ENCODE measurements at places on chromosomes 16 and 17. TPM values are rescaled to one million over a fixed set of nuclear protein-coding genes. Genes with fewer than 3 reads are reported as not detected.
A peak's percentile ranks its signal among the peaks of the same experiment; 100 is the strongest.

TP53TG3C gene
- not detected for total RNA-seq

ORC6 gene
- total RNA-seq, result 4.3 TPM

HGS gene
- total RNA-seq, result 101 TPM

SLC16A13 gene
- 6.7 TPM for total RNA-seq

DUS1L gene
- total RNA-seq, result 158 TPM

TNFRSF13B gene
- total RNA-seq, result 0.83 TPM

C16orf89 gene
- total RNA-seq, result 10.0 TPM

DNA sequence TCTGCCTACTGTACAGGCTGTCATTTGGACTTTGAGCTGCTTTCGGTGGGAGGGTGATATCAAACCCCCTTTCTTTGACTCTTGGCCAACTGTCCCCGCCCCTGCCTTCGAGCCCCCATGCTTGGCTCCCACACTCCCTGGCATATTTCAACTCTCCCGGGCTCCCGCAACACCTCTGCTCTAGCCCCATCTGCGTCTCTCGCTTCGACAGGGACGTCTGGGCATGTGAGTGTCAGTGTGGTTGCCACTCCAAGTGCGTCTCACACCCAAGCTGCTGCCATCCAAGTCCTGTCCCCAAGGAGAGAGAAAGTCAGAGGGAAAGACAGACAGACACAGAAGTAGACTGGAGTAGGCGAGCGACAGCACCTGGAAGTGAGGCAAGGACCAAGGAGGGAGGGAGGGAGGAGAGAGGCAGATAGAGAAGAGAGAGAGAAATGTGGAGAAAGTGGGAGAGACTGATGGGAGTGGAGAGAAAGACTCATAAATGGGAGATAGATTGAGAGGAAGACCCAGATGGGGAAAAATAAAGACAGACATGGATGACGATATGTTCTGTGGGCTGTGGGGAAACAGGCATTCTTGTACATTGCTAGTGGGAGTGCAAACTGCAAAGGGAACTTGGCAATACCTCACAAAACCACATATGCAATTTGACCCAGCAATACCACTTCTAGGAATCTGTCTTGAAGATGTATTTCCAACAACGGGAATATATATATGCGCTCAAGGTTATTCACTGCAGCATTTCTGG, 11.8 kb downstream of the STARD3 start:
- no peak for DNase-seq

GRCh38 chr16:11149011-11149616, 106.9 kb downstream of the SOCS1 start:
- DNase-seq, result no peak

DNA sequence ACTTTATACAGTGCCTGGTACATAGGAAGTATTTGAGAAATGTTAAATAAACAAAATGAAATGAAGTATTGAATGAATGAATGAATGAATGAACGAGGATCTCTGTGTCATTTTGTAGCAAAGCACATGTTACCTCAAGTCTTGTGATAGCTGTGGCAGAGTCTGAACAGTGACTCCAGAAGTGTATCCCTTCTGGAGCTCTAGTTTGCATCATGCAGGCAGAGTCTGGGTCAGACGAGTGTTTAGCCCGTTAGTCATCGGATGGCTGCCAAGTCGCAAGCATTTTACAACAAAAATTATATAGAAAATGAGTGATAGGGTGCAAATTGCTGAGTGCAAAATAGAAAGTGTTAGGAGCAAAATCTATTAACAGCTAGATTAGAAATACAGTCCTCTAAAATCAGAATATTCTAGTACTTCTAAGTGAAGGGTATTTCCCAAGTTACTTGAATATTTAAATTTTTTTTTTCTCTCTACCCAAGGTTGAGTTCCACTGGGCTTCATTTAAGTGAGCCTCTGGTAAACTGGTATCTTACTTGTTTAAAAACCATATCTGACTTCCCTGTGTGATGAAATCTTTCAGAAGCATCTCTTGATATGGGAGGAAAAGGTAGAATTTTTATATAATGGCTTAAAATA, 113.3 kb downstream of the FTO start:
- no peak for DNase-seq

GRCh38 chr17:17701658-17702057, 20.4 kb downstream of the RAI1 start:
- no peak for DNase-seq

- no peak for DNase-seq
Observed at GRCh38 chr17:37824534-37825485, 80.0 kb upstream of the HNF1B start.

GRCh38 chr17:75249564-75249963, 11.8 kb downstream of the GGA3 start:
- DNase-seq, result no peak

- no peak for DNase-seq
Observed at GRCh38 chr16:77137045-77137444, 53.9 kb upstream of the MON1B start.

DNA sequence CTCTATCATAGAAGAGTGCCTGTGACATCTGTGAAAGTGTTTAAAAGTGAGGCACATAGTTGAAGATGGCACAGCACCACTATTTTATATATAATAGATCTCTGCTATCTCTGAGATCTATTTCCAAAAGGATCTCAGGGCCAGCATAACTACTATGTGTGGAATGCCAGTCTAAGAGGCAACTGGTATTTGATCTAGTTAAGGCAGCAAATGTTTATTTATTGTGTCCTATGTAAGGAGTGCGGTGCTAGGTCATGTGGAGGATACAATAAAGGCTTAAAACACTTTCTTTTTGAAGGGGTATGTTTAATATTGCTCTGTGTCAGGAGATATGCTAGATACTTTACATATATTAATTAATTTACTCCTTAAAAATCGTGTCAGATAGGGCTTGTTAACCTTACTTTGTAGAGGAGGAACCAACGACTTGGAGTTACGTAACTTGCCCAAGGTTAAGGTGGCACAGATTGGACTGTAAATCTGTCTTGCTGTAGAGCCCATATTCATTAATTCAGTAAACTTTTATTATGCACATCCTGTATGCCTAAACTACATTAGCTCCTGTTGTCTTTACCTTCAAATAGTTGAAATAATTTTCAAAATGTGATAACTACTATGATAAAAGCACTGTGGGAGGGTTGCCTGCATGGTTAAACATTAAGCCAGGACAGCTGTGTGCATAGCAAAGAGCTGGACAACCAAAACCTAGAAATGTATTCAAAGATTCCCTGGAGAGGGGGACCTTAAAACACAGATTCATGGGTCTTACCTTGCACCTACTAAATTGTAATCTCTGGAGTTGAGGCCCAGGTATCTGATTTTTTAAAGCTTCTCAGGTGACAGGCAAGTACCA, 83.3 kb downstream of the NLK start:
- no peak for DNase-seq

DNA sequence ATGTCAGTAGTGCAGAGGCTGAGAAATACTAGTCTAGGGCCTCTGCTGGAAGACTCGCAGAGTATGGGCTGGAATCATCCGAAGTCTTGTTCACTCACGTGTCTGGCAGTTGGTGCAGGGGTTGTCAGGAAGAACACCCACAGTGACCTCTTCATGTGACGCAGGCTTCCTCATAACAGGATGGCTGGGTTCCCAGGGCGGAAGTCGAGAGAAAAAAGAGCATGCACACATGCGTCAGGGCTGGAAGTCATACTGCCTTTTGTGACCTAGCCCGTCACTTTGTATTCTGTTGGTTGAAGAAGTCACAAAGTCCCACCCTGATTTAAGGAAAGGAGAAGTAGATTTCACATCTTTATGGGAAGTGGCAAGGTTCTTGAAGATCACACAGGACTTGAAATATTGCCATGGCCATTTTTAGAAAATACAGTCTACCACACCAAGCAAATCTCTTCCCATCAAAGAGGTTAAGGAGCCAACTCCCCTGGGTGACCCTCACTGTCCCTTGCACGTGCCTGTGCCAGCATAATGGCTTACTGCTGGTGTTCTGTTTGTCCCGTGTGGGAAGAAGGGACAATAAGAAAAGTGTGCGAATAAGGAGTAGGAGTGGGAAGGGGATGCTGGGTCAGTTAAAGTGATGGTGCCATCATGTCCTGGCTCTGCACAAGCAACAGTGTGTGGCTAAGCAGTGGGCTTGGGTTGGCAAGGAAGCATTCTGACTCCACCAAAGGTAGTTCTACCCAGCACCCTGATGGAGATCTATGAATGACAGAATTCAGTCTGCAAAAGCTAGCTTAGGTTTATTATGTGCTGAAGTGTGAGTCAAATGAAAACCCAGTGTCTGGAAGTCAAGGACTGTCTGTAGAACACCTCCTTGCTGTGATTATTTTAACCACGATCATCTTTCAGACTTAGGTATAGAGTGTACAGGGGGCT, 28.1 kb downstream of the HEATR3 start:
- peak; percentile 49 for DNase-seq

- DNase-seq, result no peak
Observed at GRCh38 chr16:10658943-10659342, 35.8 kb downstream of the TEKT5 start.

DNA sequence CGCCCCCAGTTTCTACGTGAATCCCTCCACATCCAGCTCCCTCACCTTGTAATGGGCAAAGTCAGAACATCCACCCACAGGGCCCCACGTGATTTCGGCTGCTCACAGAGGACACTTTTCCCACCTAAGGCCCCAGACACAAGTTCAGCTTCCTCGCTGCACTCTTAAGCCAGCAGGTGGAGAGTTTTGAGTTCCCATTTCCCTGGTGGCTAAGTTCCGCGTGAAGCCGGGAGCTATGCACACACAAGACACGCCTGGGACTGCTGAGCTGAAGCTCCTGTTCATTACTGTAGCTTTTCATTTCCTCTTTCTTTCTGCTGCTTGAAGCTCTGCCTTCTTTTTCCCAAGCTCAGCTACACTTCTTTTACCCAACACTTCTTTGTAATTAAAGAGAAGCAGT, 273.8 kb downstream of the NPIPA8 start:
- no peak for DNase-seq
